ENCODE measurements at places on chromosomes 3 and 15.
A peak's percentile ranks its signal among the peaks of the same experiment; 100 is the strongest.

- DNase-seq: no peak
Observed at GRCh38 chr3:194450341-194450740, 36.5 kb downstream of the ATP13A3 start.

GRCh38 chr15:51692154-51692553 is 10.9 kb downstream of the SCG3 start:
- DNase-seq: no peak

DNA sequence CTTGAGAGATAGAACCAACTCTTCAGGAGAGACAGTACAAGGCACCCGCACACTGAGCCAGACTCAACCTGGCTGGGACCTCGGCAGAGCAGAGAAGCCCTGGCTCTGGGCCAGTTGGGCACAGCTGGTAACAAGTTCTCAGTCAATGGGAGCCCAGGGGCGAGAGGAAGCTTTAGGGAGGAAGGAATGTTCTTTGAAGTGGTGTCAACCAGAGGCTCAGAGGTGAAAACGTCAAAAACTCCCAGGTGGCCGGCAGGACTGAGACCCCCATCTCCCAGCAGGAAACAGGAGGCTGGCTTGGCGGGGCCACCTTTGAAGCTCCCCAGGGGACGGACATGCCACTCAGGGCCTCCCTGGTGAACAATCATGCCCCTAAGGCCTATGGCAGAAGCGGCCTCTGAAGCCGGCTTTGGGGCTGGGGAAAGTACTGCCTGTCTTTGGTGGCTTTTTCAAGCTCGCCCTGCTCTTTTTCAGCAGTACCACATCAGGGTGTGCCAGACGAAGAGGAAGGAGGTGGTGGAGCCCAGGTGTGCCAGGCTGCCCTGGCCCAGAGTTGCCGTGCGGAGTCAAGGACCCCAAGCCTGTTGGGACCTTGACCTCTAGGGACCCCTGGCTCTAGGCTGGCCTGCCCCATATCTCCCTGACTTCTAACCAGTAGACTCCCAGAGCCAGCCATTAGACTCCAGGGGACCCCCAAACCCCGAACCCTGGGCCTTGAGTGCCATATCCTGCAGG is 16.7 kb upstream of the TBC1D21 start:
- DNase-seq: peak; percentile 79

DNA sequence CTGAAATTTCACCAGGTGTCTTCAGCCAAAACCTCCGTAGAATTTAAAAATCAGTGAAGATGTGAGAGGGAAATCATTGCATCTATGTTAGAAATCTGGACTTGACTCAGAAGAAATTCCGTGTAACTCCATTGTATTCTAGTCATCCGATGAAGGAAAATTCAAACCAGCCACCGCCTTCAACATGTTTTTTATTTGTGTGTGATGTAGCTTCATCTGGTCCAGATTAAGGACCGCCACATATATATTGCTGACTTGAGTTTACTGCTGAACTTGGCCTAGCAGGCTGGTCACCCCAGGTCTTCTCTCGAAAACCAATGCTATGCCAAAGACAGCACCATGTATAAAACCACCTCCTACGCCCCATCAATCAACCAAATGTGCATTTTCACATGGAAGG is 120.9 kb downstream of the FOXP1 start:
- DNase-seq: no peak

DNA sequence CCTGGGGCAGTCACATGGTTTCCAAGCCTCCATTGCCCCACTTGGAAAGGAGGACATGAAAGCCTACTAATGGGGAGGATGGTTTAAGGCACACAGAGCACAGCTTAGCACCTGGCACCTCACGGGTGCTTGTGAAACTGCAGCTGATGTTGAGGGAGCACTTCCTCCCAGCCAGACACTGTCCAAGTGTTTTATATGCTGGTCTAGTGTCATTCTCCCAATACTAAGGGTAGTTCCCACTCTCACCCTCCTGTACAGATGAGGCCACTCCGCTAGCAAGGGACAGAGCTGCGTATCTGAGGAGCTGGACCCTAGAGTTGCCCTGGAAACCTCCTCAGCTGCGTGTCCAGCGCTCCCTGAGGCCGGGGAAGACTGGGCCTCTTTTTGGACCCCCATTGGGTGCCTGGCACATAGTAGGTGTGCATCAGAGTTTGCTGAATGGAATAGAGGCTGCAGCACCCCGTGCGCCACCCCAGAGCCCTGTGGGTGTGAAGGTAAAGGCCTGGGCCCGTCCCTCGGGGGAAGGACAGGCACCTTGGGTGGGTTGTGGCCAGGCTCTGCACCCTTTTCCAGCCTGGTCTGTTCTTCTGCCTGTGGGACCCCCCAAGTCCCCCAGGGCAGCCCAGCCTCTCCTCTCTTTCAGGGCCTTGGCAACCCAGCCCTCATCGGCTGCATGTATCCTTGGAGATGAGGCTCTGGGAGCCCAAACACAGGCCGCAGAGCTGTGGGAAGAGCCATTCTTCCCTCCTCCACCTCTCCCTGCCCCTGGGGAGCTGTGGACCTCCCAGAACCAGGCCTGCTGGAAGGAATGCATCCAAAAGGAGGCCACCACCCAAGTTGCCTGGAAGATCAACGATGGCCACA is 31.3 kb downstream of the DNASE1L3 start:
- DNase-seq: no peak

DNA sequence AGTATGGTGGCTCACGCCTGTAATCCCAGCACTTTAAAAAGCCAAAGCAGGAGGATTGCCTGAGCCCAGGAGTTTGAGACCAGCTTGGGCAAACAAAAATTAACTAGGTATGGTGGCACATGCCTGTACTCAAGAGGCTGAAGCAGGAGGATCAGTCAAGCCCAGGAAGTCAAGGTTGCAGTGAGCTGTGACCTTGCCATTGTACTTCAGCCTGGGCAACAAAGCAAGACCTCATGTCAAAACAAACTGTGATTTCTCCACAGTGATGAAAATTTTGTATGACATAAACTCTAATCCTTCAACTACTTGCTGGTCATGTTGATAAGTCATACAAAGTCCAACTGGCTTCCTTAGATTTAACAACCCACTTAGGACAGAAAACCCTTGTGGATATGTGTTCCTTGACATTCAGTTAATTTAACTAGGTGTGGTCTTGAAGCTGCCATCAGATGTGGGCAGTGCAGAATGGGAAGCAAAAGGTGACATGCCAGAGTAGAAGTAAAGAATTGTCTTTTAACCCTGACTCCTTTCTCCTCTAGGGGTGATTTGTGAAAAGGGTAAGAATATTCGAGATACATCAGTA is 263.3 kb downstream of the PTPRG start:
- DNase-seq: no peak

DNA sequence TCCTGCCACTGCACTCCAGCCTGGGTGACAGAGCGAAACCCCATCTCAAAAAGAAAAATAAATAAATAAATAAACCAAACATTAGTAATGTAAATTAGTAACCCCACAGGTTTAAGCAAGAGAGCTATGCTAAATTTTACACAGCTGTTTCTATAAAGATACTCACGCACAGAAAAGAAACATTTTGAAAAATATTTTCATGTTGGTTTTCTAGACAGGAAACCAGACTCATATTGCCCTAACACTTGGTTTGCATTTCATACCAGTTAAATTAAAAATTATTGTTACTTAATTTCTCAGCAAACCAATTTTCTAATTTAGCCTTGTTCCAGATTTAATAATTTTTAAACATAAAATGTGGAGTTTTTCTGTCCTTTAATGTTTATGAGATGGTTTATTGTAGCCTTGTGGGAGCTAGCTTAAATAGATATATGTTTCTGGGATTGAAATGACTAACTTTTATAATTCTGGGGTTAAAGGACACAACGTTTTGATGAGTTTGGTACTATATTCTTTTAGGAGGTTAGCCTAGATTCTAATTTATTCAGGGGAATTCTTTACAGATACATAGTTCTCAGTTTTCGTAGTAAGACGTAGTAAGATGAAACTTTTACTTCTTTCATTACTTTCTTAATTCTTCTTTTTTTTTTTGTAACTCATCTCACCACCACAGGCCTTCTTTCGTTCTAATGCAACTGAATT is 42.6 kb upstream of the SLC4A7 start:
- no peak for DNase-seq

DNA sequence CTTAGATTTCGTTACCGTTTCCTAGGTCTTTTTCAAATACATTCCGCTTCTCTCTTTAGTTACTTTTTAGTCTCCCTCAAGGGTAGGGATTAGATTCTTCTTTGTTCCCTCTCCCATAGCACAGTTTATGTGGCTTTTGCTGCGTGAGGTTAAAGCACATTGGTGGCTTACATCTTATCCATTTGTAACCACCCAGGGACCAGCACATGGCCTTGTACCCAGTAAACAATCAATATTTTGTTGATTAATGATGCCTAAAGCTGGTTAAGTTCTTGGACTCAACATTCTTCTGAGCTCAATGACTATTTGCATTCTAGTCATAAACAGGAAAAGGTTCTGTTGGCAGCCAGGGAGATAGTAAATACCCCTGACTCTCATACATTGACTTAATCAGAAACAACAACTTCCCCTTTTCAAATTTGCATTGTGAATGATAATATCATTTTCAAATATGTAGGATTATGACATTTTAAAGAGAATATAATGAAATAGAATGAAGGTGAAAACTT is 60.2 kb downstream of the CACNA1D start:
- no peak for DNase-seq

GRCh38 chr3:46284981-46285683 is 42.9 kb downstream of the CCR3 start:
- DNase-seq: no peak

DNA sequence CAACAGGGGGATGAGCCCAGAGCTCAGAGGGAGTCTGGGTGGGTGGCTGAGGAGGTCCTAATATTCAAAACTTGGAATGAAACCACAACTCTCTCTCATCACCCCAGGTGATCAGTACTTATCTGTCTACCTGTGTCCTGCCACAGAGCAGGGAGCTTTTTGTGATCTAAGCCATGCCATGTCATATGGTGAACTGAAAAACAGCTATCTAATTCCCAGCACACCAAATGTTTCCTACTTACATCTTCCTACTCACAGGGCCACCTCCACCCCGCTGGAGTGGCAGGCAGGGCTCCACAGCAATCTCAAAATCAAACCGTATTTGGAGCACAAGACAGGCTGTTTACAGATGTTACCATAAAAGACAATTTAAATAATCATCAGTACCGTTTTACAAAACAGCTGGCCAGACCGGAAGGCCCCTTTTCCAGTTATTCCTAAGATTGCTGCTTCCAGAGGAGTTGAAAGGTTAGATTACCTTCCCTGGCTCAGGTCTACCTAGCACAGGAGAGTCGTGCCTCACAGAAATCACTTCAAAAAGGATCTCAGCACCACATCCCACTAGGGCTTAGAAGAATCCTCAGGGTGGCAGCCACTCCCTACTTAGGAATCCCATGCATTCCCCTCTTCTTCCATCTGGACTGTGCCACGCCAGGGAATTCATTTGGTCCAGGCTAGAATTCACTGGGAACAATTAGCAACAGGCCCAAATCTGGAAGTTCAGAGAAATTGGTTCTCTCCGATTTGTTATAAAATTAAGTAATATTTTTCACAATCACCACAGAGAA is 226.6 kb upstream of the IL12A start:
- no peak for DNase-seq

GRCh38 chr15:23998056-23998455 is 311.0 kb upstream of the NDN start:
- no peak for DNase-seq

GRCh38 chr3:146712806-146713205 is 107.7 kb upstream of the PLSCR5 start:
- no peak for DNase-seq

DNA sequence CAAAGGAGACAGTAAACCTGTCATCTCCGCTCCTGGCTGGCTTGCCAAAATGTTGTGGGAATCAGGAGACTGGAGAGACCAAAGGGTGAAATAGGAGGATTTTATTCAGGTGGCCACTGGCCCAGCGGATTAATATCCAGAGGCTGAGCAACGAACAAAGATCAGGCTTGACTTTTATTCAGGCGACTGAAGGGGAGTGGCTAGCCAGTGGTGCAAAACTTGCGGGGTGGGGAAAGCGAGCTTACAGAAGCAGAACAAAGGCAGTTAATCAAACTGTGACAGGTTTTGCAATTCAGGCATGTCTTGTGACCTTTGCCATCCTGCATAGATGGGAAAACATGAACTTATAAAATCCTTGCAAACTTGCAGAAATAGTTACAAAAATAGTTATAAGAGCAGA is 19.8 kb upstream of the ACAD9 start:
- no peak for DNase-seq

DNA sequence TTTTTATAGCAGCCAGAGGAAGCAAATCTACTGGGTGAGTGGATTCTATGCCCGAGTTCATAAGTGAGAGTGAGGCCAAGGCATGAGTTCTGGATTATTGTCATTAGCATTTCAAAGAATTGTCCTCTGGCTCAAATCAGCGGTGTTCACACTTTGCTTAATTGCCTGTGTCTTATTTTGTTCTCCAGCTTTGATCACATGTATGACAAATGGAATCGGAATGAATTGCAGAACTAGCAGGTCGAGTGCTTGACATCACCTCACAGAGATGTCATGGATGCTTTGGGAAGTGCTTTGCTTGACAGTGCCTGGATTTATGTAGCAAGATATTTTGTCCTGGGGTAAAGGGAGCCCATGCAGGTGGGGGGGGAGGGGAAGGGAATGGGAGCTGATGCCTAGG is 68.0 kb downstream of the SH3GL3 start:
- no peak for DNase-seq

- no peak for DNase-seq
Observed at GRCh38 chr3:64398006-64398405, 172.7 kb upstream of the PRICKLE2 start.

DNA sequence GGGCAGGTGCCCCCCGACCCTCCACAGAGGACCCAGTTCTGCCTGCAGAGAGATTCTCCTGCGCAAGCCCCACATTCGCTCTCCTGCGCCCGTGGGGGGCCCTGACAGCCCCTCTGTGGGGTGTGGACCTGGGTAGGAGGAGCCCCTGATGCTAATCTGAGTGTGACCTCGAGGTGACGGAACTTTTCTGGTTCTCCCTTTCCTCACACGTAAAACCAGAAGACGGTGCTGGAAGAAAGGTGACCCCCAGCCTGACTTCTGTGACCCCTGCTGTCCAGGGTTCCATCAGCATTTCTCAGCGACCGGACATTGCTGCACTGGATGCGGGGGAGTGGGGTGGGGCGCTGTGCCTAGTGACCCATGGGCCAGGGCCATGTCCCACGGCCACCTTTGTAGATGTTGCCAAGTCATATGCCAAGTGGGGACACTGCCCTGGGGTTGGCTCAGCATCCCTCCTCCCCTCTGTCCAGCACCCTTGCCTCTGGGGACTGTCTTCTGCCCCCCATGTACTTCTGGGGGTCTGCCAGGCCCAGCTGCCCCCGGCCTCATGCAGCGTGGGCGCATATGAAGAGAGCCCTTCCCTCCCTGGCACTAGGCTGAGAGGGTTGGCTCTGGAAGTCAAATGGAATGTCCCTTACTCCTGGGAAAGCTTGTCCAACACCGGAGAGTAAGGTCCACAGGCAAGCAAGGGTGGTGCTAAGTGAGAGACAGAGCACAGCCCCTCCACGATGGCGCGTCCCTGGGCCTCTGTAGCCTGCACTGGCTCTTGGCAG is 129.1 kb upstream of the MEF2A start:
- no peak for DNase-seq

GRCh38 chr15:77473328-77473727 is 52.6 kb downstream of the HMG20A start:
- no peak for DNase-seq

GRCh38 chr3:53624061-53624857 is 129.8 kb downstream of the CACNA1D start:
- DNase-seq: no peak
